ENCODE measurements at places on chromosomes 11 and 22. TPM values are rescaled to one million over a fixed set of nuclear protein-coding genes. Genes with fewer than 3 reads are reported as not detected.

GRCh38 chr11:86431258-86431657 is 56.6 kb downstream of the CCDC81 start:
- peak; percentile 52 for DNase-seq

DNA sequence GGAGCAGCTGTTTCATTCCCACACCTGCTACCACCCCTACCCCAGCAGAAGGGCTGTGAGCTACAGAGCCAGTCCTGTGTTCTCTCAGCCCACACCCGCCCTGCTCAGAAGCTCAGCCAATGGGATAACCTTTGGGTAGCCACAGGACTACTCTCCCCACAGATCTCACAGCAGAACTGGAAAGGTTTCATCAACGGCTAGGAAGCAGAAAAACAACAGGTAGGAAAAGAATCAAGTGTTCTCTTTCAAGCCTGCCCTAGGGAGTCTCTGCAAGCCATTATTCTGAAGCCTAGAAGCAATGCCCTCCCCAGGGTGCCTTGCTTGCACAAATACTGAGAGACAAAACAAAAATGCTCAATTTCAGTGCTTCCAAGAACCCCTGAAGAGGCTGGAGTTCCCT is 77.2 kb downstream of the TMPRSS5 start:
- no peak for DNase-seq

- no peak for DNase-seq
Observed at GRCh38 chr11:25547292-25547691, 784.6 kb upstream of the ANO3 start.

- DNase-seq = peak; percentile 69
Observed at GRCh38 chr22:31104869-31105268, 2.5 kb downstream of the SELENOM start.

DNA sequence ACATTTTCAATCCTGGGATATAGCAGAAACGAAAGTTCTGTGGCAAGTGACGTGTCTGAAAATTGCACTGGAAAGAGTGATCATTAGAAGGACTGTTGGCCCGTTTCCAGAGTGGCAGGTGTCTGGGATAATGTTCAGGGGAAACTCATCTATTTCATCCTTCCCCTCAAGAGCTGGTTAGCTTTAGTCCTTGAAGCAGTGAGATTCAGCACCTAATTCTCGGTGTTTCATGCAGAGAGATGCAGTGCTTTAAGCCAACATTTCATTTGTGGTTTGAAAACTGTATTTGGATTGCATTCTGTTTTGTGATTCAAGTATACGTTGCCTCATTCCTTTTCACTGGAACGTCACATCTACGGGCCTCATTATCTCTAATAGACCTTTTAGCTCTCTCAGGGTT is 205.0 kb upstream of the RAG2 start:
- no peak for DNase-seq

The IGLL1 gene
- total RNA-seq = not detected

DNA sequence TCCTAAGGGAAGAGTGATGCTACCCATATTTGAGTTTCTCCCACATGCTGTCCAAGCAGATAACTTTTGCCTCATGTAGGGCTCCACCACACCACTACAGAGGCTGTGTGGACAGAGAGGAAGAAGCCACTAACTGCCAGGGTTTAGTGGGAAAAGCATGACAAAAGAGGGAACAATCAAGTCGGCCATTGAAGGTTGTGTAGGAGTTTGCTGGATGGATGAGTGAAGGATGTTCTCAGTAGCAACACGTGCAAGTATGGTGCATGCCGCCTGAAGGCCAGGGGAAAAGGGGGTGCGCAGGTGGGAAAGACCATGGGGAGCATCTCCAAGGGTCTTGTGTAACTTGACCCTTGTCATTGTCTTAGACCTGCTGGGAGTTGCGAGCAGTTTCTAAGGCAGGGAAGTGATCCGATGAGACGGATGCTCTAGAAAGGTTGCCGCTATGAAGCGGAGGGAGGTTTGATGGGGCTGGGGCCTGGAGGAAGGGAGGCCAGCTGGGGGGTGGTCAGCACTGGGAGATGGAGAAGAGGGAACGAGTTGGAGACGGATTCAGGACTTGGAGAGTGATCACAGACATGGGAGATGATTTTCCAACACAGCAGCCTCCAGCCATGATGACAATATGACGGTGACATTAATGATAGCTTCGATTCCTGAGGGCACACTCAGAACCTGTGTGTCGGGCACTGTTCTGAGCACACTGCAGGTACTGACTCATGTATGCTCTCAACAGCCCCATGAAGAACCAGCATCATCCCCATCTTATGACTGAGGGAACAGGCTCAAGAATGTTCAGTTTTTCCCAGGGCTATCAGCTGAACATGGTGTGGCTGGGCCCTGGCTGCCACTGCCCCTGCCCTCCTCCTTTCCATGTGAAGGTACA is 53.7 kb downstream of the CD6 start:
- no peak for DNase-seq

DNA sequence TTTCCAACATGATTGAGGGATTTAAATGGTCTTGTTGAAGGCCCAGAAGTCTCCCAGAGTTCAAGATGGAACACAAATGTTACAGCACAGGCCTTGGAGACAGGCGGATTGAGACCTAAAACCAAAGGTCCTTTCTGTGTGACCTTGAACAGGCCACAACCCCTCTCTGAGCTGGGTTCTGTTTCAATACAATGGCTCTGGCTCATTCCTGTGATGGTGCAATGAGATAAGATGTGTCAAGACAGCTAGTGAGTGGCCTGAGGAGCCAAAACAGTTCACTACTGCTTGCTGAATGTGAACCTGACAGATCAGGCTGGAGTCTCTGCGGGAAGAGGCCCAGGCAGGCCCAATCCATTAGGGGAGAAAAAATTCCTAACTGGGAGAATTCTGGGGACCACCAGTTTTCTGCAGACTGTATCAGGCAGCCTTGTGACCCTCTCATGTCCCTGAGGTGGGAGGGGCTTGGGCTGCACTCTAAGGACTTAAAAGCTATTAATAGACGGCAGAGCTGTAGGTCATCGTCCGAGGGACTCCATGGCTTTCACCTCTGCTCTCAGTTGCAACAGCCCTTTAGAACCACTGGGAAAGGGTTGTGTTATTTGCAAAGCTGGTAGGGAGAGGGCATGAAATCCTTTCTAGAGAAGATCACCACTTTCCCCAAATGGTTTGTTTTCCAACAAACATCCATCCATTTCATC is 126.1 kb upstream of the TEAD1 start:
- no peak for DNase-seq

GRCh38 chr11:69700278-69701140 is 3.3 kb downstream of the FGF19 start:
- peak; percentile 91 for DNase-seq

- no peak for DNase-seq
Observed at GRCh38 chr22:40157330-40157945, 20.3 kb upstream of the TNRC6B start.

The ST14 gene
- total RNA-seq = 1.6 TPM

DNA sequence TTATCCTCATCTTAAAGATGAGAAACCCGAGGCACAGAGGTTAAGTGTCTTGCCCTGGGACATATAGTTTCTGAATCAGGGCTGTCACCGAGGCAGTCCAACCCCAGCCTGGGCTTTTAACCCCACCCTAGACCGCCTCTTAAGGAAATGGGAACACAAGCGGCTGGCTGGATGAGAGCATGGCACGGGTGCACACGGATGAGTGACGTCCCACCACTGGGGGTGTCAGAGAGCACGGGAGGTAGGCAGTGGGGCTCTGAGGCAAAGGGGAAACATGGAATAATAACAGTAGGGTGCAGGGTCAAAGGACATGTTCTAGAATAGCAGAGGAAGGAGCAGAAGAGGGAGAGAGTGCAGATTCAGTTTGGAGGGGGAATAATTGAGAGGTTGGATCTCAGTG is 22.3 kb downstream of the PPFIBP2 start:
- DNase-seq = peak; percentile 51

- DNase-seq = no peak
Observed at GRCh38 chr11:36121054-36121453, 168.2 kb downstream of the COMMD9 start.

The SGSM1 gene
- 33.1 TPM for total RNA-seq

- DNase-seq = no peak
Observed at GRCh38 chr11:84906995-84907394, 720.1 kb downstream of the DLG2 start.

DNA sequence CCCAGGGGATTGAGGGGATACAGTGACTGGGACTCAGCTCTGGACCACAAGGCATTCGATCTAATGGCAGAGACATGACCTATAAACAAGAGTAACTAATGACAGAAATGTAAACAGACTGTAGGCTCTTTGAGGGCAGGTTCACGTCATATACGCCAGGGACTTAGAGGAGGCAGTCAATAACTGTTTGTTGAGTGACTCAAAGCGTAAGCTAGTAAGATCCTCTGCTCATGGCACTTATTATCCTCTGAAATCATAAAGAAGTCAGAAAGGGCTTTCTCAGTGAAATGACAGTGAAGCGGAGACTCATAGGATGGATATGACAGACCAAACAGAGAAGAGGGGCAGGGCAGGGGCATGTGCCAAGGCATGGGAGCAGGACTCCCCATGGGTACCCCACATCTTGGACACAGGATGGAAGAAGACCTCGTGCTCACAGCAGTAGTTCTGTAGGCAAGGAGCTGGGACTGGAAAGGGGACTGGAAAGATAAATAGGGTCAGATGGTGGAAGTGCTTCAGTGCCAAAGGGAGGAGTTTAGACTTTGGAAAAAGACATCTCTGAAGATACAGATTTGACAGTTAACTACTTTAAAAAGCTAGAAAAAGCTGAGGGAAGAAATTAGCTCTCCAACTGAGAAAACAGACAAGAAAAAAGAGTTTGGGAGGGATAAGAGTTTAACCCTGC is 72.7 kb downstream of the SLC1A2 start:
- no peak for DNase-seq

DNA sequence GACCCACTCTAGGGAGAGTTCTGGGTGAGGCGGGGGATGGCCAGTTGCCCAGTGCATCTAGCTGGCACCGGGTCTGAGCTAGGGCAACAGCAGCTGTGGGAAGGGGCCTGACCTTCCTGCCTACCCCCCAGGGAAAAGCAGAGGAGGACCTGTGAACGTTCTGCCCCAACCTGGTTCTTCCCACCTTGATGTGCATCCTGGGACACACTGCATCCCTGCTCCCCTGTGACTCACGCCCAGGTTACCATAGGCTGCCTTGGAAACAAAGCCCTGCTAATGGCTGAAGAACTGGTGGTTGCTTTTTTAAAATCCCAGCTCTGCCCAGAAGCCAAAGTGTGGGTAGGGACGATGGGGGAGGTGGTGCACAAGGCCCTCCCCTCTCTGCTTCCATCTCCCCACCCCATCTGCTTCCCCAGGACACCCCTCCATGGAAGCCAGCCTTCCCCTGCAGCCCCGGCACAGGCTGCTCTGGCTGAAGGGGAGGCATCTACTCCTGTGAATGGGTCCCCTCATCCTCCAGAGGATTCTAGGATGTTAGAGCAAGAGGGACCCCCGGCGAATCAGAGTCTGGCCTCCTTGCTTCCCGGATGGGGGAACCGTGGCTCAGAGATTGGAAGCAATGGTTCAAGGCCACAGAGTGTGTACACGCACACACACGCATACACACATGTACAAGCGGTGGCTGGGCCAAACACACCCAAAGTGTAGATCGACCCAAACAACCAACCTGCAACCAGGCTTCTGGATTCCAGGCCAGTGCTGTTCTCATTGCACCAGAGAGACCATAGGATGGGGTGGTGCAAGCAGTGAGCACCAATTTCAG is 7.6 kb upstream of the C11orf96 start:
- DNase-seq = no peak

DNA sequence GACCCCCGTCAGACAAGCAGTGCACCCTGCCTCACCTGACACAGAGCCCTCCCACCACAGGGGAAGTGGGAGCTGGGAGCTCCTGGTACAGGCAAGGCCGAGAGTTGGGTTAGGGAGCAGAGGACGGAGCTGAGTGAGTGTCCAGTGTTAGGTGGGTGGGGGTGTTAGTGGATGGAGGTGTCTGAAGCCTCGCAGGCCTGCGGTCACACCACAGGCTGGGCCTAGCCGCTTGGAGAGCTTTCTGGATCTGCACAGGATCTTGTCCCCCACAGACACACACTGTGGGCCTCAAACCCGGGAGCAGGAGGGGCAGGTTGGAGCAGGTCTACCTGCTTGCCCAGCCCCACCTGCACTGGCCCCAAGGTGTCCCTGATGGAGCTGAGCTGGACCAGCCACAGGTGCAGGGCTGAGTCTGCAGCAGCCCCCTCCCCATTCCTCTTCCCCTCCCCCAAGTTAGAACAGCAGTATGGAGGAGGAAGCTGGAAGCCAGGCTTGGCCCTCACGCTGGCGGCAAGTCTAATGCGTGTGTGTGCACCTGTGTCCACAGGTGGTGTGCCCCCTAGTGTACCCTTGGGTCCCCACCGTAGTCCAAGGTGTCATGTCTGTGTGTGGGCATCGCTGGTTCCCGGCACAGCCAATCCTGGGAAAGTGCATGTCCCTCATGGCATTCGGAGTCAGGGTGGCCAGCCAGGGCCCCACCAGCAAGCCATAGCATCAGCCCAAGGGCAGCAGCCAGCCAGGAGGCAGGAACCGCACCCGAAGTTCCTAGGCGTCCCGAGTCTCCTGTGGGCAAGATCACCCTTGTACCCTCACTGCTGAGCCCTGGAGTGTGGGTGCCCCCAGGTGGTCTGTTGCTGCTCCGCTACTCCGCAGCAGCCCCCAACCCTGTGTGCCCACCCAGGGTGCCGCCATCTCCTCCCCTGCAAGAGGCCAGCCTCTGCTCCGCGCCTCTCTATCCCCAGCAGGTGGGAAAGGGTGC is 2.0 kb upstream of the GATD1 start:
- peak; percentile 60 for DNase-seq

DNA sequence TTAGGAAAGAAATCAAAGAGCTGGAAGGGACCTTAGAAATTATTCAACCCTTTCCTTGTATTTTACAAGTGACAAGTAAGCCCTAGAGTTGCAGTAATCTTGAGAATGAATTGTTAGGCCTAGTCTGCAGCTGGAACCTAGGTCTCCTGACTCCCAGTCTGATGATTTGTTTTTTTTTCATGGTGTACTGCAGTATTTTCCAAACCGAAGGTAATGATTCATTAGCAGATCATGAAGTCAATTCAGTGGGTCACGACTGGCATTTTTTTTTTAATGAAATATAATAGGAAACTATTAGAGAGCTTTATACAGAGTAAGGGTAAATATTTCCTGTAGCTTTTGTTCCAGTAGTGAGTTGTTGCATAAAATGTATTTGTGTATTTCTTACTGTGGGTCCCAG is 42.8 kb downstream of the EXT2 start:
- DNase-seq = no peak

DNA sequence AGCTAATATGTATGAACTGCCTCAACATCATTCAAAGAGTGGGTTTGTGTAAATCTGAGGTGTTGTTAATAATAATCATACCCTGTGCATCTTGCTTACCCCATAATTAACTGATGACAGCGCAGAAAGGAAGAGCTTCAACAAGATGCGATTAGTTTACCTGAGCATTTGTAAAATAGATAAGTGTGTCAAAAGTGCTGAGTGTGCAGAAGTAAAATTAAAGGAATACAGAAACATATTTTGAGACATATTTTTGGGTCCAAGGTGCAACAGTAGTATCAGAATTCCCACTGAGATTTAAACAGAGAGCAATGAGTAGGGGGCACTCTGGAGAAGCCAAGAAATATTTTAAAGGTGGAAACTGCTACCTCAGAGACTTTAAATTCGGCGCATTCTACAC is 6.1 kb downstream of the BLID start:
- DNase-seq = no peak

- DNase-seq = peak; percentile 58
Observed at GRCh38 chr22:17035246-17035645, 27.2 kb upstream of the GAB4 start.

Measured in right cardiac atrium (tissue), 5 donors.